ENCODE measurements at places on chromosomes 16 and 17. TPM values are rescaled to one million over a fixed set of nuclear protein-coding genes. Genes with fewer than 3 reads are reported as not detected.

The P3H4 gene
- total RNA-seq, result 36.9 TPM

The NXN gene
- 27.1 TPM for total RNA-seq

The WNT9B gene
- not detected for total RNA-seq

The CNGB1 gene
- 0.40 TPM for total RNA-seq

The TP53TG3C gene
- total RNA-seq, result 0.24 TPM

The FCSK gene
- 5.5 TPM for total RNA-seq

The C1QTNF1 gene
- total RNA-seq, result 38.0 TPM

The ZNF785 gene
- not detected for total RNA-seq

The GP1BA gene
- not detected for total RNA-seq

The ACSM2A gene
- total RNA-seq, result not detected

The SLC38A8 gene
- total RNA-seq, result not detected

The SPATA33 gene
- total RNA-seq, result 13.7 TPM

The PLXDC1 gene
- 0.27 TPM for total RNA-seq

The TCAP gene
- total RNA-seq, result 1.4 TPM

The KIF18B gene
- 39.3 TPM for total RNA-seq

The P2RX5 gene
- 21.8 TPM for total RNA-seq

The MT1G gene
- total RNA-seq, result not detected

The OSBPL7 gene
- 9.6 TPM for total RNA-seq

The KCNH6 gene
- total RNA-seq, result not detected

The EPX gene
- total RNA-seq, result not detected
